ENCODE measurements at places on chromosomes 5 and 9. TPM values are rescaled to one million over a fixed set of nuclear protein-coding genes. Genes with fewer than 3 reads are reported as not detected.

The PPP3R2 gene
- total RNA-seq: not detected

The AJM1 gene
- total RNA-seq: 2.9 TPM

The ADAMTSL2 gene
- total RNA-seq: under 0.01 TPM

The SH3RF2 gene
- 58.8 TPM for total RNA-seq

The TXNDC8 gene
- total RNA-seq: not detected

The OBP2B gene
- not detected for total RNA-seq

The LRSAM1 gene
- total RNA-seq: 15.5 TPM

The KLF9 gene
- 7.8 TPM for total RNA-seq
